ENCODE measurements at places on chromosomes 1 and 21.

DNA sequence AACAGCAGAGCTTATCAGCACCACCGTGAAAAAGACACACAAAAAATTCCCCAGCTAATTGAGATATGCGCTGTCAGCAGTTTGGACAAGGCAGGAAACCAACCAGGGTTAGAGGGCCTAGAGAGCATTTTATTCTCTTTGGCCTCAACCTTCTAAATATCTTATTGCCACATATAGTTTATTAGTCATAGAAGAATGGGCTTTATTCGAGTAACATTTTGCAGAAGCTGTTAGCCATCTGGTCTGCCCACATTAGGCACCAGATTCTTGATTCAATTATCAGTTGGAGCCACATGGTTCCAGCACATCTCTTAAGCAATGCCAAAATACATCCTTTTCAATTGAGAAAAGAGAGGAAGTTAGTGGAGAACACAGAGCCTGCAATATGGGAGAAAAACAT is 109.9 kb upstream of the CXADR start:
- no peak for DNase-seq

DNA sequence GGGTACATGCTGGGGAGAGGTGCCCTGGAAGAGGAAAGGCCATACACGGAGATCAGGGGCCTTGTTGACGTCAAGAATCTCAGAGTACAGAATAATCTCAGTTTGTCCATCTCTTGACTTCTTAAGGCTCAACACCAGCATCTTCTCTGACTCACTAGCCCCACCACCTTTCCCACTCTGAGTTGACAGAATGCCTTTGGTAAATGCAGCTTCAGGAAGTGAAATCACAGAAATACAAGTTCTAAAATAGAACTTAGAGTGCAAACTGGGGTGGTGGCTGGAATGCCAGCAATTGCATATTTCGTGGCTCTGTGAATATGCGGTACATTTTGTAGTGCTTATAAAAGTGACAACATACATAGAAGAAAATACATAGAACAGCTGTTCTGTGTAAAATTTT is 1.6 kb downstream of the COG2 start:
- DNase-seq: no peak

DNA sequence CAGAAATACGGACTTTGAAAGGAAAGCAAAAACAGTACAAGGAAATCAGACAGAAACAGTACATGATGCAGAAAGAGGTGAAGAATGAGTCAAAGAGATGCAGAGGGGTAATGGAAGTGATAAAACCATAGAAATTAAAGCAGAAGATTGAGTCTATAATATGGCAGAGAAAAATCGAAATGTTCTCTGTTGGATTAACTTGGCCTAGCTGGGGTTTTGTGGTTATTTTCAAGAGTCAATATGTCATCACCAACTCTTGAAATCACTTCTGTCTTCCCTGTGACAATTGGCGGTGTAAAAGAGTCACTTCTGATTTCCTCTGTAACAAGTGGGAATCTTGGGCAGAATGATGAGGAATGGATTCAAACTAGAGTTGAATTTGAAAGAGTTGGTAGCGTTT is 7.4 kb downstream of the YTHDF2 start:
- no peak for DNase-seq

GRCh38 chr1:94905207-94905606 is 21.7 kb downstream of the CNN3 start:
- no peak for DNase-seq

GRCh38 chr1:208239473-208240381 is 4.5 kb downstream of the PLXNA2 start:
- no peak for DNase-seq

- no peak for DNase-seq
Observed at GRCh38 chr1:198756470-198756869, 117.6 kb downstream of the PTPRC start.

DNA sequence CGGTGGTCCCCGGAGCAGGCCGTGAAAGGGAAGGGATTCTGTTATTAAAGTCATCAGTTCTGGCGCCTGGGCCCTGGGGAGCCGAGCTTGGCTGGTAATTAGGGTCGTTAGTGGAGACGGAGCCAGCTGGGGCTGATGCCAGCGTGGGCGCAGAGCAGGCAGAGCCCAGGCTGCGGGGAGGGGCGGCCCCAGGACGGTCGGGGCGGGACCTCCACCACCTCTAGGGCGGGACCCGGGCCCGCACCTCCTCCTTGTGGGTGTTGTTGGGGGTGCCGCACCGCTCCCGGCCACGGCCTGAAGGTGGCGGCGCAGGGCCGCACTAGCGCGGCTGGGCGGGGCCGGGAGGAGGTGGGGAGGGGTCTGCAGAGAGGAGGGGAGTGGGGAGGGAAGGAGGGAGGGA is 470.6 kb downstream of the PTPRU start:
- DNase-seq: no peak

DNA sequence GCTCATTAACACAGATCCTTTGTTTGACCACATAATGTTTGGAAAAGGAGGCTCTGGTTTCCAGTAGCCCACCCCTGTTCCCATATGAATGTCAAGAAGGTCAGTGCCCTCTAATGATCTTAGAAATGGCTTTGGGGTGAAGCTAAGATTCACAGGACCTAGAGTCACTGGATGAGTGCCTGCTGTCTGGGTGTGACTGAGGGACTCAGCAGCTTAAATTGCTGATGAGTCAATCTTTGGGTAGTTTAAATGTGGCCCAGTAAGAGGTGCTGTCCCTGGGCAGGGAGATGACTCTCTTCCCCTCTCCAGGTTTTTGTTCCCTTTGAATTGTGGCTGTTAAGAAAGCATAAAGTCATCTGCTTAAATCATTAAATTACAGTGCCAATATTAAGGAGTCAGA is 50.6 kb downstream of the L1TD1 start:
- no peak for DNase-seq

Measured in HS-27A (cell line).